Stimulated activated CD8-positive, alpha-beta memory T cell treated with anti-CD3 and anti-CD28 coated beads, Interleukin-4, amount 100 ng/mL, for 1 hour (primary cell): ENCODE measurements at places on chromosomes 13 and 19.

- DNase-seq: no peak
Measured at GRCh38 chr19:56132316-56132822, 8.7 kb upstream of the ZNF444 start.

DNA sequence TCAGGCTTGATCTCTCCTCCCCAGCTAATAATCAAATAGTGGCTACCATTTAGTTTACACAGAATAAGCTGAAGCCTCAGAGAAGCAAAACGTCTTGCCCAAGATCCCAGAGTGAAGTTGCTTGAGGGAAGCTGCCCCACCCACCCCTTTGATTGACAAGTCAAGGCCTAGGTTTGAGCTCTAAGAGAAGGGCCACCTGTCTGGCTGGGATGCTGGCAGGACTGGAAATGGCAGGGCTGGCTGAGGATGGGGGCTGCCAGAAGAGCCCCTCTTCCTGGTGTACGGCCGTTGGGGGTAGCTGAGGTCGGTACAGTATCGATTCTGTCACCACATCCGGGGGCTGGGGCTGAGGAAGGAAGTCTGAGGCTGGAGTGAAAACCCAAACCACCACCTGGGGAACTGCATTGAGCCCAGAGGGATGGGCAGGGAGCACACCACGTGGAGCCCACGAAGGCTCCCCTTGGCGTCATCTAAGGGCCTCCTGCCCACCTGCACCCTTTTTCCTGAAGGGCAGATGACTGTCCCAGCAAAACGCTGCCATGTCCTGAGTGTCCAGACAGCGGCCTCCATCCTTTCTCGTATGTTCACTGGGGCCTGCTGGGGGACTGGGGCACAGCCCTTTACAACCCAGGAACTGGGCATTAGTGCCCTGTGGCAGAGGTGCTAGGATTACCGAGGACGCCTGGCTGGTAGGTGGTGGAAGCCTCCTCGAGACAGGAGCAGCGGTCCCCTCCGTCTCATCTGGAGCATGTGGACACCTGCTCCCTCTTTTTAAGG, 1.4 kb upstream of the PRKD2 start:
- DNase-seq: no peak

DNA sequence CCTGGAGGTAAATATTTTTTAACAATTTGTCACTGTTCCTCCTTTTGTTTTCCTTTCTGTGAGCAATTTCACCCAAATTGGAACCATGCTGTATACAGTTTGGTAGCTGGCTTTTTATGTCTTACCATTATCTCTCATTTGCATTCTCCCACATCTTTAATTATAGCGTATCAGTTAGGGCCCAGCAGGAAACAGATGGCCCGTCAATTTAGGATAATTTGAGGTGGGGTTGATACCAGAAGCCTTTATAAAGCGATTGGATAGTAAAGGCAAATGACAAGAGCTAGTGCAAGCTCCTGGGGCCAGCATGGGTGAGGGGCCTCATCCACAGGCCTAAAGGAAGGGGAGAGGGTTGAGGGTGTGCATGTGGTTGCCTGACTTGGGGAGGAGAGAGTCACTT, 3.8 kb upstream of the IFNL4 start:
- DNase-seq: no peak

DNA sequence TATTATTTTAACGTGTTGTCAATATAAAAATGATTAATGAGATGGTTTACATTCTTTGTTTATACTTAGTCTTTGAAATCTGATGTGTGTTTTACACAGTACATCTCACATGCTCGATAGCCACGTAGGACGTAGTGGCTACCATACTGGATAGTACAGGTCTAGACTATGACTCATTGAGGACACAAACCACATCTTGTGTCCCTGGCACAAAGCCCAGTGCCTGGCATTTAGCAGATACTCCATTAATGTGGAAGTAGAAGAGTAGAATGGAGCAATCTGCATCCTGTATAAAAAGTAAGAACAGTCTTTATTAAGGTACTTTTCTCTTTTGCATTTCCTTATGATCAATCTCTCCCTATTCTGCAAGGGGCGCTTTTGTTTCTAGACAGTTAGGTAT, 49.0 kb upstream of the FRY start:
- DNase-seq: no peak

DNA sequence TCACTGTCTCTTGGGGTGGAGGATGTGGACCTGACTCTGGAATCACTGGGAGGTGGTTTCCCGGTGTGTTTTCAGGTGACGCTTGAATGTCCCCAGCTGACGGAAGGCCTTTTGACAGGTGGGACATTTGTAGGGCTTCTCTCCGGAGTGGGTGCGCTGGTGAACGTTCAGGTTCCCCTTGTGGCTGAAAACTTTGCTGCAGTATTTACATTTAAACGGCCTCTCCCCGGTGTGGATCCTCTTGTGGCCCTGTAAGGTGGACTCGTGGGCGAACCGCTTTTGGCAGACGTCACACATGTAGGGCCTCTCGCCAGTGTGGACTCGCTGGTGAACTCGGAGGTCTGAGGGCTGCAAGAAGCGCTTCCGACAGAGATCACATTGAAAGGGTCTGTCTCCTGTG, 7.8 kb downstream of the ZSCAN5B start:
- DNase-seq: no peak

DNA sequence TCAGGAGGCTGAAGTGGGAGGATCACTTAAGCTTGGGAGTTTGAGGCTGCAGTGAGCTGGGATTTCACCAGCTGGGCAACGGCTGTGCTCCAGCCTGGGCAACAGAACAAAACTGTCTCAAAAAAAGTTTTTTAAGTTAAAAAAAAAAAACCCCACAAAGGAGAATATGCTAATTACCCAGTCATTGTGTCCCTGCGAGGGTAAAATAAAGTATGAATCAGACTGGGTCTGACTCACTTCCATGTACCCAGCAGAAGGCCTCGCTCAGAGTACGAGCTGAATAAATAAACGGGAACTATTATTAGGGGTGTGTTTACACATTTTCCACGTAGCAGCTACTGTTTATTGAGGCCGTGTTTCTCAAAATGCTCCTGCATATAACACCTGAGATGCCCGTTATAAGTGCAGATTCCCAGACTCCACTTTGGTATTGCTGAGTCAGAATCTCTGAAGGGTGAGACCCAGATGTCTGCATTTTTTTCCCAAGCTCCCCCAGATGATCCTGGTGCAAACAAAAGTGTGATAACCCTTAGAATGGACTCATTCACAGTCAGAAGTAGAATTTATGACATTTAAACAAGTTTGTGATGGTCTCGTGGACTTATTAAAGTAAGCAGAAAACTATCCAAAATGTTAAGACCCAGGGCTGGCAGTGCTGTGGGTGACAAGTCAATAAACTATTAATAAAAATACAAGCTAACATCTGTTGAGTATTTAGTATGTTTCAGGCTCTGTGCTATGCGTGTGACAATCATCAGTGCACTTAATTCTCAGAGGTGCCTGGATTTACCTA, 28.2 kb downstream of the KCNC3 start:
- DNase-seq: no peak

DNA sequence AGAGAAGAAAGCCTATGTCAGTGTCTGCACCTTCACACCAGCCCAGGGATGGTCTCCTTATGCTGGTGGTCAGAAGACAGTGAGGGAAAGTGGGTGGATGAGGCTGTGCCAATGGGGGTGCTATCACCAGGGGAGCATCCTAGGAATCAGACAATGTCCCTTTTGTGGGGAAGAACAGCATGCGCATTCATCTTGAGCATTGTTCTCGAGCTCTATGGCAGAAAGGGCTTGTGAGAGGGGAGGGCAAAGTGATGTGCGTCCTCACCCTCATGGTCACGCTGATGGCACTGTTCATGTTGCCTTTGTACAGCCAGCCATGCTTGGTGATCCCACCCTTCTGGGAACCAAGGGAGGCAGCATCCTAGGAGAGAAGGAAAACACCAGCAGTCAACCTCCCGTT, 56.1 kb downstream of the DOCK9 start:
- DNase-seq: no peak

- DNase-seq: no peak
Measured at GRCh38 chr13:94938124-94938523, 225.8 kb upstream of the SOX21 start.

DNA sequence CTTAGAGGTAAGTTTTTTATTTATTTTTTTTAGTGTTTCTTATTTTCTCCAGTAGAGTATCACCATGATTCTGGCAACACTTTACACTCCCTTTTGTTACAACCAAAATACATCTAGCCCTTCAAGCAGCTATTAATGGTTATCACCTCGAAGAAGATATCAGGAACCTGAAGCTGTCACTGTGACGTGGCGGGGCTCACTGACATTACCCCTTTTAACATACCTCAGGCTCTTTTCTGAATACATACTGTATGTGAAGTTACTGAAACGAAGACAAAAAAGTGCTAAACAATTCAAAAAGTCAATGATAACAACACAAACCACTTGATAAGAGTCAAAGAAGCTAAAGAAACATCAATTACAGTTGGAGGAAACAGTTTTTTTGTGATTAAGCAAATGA, 1218.7 kb downstream of the EFNB2 start:
- no peak for DNase-seq

DNA sequence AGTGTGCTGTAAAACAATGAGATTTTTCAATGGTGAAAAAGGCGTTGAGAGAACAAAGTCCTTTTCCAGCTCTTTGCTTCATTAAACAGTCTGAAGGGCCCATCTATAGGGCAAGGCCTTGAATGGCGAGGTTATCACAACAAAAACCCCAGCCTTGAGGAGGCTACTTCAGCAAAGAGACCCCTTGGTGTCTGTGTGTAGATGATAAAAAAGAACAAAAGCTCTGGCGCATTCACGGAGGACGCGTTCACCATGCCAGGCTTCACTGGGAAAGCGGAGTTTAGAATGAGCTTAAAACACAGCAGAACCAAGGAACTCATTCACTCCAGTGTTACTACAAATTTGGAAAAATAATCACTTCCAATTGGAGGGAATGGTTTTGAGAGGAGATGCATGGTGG, 530.0 kb upstream of the ARGLU1 start:
- no peak for DNase-seq

GRCh38 chr19:35911790-35912189, 3.7 kb upstream of the TYROBP start:
- no peak for DNase-seq

- DNase-seq: no peak
Measured at GRCh38 chr19:12985049-12985776, 10.1 kb upstream of the NFIX start.

DNA sequence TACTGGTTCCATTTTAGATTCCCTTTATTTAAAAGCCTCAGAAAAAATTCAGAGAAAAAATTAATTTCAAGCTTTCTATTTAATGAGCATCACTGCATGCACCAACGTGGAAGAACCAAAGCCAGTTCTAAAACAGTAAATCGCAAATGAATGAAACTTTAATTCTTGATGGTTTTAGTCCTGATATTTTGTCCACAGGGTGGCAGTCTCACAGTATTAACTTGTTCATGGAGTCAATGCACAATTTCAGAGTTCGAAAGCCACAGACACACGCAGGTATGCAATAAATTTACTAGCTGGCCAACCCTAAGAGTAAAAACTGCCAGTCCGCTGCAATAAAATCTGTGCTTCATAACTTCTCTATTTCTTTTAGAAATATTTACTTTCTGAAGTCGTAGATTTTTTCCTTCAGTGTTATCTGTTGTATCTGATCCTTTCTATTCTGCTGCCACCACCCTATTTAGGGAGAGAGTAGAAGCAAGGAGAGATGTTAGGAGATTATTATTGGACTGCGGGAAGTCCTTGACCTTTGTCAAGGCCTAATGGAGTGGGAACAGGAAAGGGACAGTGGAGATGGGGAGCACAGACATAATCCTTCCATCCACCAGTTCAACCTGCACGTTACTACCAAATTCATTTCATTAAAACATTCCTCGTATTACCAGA, 7.0 kb upstream of the WBP4 start:
- DNase-seq: no peak

GRCh38 chr13:36806102-36806501, 12.9 kb upstream of the RFXAP start:
- DNase-seq: no peak

DNA sequence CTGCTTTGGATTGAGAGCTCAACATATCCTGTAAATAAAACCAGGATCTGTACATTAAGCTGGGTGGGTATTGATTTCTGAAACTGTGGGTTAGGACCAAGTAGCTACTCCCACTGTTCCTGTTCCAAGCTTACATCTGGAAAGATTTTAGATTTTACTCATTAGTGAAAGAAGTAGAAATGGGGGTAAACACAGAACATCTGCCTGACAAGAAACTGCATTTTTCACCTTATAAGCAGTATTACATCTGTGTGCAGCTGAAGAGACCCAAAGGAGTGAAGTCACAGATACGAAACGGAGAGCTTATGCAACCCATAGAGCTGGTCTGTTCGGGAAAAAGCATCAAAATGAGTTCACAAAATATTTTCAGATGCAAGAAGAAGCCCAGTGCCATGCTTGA, 235.2 kb downstream of the SLITRK5 start:
- no peak for DNase-seq

DNA sequence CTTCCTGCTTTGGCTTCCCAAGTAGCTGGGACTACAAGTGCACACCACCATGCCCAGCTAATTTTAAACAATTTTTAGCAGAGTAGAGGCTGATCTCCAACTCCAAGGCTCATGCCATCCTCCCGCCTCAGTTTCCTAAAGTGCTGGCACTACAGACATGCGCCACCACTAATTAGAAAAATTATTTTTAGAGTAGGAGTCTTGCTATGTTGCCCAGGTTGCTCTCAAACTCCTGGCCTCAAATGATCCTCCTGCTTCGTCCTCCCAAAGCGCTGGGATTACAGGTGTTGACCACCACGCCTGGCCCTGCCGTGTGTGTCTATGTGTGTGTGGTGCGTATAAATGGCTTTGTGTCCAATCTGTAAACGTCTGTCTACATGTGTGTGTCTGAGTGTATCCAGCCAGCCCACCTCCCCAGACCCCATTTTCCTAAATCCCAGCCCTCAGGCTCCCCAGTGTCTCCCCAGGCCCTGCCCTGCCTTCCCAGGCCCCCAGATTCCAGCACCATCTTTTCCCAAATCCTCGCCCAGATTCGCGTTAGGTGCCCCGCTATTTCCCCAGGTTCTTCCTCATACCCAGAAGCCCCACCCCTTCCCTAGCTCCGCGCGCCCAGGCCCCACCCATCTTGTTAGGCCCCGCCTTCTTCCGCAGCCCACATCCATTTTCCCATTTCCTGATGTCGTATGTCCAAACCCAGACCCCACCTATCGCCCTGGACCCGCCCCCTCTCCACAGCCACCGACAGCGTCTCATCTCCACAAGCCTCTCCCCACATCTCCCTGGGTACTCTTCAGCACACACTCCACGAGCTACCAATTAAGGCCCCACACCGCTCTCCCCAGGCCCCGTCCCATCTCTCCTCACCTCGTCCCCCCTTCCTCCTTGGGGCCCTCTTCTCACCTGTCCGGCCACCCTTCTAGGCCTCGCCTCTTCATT, 24.9 kb downstream of the SLC8A2 start:
- DNase-seq: no peak

DNA sequence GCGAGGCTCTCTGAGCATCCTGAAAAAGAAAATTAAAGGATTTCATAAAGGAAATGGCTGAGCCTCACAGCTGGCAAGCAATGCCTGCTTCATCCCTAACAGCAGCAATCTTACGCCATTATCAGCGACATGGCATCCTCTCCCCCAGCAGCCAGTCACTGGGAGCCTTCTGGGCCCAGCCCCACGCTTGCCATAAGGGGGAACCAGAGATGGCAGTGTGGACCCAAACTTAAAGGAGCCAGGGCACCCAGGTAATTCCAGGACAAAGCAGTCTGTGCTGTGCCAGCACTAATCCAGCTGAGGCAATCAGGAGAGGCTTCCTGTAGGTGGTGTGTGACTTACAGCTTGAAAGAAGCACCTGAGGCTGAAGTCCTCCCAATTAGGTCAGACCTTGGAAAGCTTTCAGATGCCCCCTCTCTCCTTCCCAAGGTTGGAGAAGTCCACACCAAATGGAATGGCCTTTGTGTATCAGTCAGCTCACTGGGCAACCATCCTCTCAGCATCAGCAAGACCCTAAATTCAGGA, 10.3 kb downstream of the VSTM2B start:
- no peak for DNase-seq
